Right lobe of liver (tissue), 6 donors: ENCODE measurements at places on chromosomes 5 and 9.

DNA sequence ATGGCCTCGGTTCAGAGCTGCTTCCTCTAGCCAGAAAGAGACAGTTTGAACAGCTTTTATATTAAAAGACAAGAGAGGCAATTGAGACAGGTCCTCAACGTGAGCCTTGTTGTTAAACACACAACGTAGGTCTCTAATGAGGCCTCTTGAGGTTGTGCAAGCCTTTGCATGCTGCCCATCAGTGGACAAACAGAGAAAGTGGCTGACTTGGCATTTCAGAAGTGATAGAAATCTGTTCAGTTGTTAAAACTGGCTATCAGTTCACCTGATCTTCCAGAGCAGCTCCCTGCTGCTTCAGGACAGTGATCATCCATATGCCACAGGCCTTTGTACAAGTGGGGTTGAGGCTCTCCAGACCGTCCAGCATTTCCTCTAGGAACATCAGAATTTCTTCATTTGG lies 58.8 kb downstream of the MROH2B start:
- DNase-seq: peak; percentile 55

- no peak for DNase-seq
Measured at GRCh38 chr9:22044583-22044982, 35.5 kb upstream of the CDKN2B start.

- DNase-seq: no peak
Measured at GRCh38 chr5:138974227-138975063, 99.3 kb upstream of the LRRTM2 start.

DNA sequence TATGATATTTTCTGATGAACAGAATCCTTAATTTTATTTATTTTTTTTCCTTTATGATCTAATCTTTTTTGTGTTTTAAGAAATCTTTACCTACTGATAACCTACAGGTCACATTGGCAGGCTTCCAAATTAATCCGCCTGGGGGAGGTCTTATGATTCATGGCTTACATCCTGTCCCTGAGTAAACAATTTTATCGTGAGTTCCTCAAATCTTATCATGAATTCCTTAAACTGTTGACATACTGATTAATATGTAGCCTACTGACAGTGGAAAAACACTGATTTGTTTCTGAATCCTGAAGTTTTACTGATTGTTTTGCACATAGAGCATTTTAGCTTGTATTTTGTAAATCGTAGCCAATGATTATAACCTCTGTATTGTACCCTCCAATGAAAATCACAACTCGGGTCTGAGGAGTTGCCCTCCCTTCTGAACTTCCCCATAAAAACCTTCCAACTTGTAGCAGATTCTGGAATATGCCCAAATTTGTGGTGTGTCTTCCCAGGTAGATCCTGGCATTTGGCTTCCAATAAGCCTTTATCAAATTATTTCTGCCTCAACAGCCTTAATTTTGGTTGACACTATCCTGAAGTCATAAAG lies 105.6 kb downstream of the VCAN start:
- peak; percentile 53 for DNase-seq

- no peak for DNase-seq
Measured at GRCh38 chr5:71864730-71865601, 145.9 kb downstream of the CARTPT start.

DNA sequence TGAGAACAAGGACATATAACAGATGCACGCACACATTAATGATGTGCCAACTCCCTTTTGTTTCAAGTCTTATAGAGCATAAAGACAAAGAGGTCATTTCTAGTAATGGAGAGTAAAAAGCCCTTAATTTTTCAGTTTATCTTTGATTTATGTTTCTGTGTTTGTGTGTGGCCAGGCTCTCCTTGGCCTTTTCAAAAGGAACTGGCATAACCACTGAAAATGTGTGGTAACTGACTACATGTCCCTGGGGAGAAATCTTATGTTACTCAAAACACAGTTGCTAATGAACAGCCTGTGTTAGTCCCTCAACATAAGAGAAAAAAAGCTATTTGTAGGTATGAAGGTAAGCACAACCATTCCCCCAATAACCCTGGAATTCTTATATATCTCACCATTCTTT lies 47.6 kb upstream of the SHOC1 start:
- DNase-seq: no peak

DNA sequence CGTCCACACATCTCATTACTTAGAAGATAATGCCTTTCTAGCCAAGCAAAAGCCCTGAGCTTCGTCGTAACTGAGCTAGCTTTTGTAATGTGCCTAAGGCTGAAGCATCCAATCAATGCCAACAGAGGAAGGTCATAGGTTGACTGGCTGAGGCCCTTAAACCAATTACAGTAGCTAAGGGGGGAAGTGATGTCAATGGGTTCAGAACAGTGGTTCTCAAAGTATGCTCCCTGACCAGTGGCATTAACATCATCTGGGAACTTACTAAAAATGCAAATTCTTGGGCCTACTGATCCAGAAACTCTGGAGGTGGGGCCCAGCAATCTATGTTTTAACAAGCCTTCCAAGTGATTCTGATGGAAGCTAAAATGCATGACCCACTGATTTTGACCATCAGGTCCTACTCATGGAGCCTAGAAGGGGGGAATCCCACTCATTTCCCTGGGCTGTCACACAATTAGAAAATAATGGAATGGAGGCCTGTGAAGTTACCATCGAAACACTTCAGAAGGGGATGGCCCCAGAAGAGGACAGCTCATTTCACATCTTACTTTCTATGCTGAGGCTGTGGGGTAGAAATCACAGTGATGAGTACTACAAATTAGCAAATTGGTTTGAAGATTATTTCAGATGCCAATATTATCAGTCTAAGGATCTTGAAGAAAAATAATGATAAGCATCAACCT lies 4.8 kb upstream of the VLDLR start:
- no peak for DNase-seq
